Activated CD4-positive, alpha-beta T cell treated with anti-CD3 and anti-CD28 coated beads for 24 hours (primary cell): ENCODE measurements at places on chromosomes 2 and 18.

GRCh38 chr2:69376403-69376802, 10.6 kb downstream of the GFPT1 start:
- no peak for DNase-seq

- DNase-seq, result no peak
Observed at GRCh38 chr2:39523308-39524044, 86.4 kb upstream of the MAP4K3 start.

DNA sequence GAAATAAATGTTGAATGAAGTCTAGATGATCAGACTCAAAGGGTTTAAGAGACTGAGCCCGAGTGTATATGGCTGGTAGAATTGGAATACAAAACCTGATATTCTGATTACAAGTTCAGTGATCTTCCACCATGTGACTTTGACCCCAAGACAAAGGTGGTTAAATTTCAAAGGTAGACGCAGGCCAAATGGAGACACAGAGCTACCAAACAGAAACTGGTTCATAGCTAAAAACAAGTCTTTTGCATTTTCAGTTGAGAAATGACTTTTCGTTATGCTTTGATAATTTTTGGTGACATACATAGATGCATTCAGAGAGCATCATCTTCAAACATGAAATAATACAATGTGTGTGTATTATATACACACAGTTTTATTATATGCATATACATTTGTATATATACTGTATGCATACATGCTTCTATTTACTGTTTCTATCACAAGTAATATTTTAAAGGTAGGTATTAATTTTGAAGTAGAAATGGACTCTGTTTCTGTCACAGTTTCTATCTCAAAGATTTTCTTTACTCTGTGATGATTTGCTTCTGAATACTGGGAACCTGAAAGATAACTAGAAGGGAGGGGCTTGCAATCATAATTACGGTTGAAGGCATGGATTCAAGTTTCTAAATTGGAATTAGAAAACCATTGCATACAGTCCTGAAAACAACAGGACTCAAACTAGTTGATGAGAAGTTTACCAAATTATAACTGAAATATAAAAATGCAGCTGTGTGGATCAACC, 142.3 kb downstream of the ABCA12 start:
- no peak for DNase-seq

DNA sequence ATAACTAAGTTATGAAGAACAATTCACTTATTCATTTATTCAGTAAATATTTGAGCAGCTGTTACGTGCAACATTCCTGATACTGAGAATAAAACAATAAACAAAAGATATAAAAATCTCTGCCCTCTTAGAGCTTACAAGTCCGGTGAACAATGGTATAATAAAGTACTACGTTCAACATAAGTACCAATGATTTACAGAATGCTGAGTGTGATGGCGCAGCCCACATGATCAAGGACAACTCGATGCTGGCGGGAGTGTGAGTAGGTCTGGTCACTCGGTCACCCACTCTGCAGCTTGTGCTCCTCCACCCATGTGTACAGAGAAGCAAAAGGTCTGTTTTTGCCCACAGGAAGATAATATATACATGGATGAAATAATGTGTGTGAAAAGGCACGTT, 254.3 kb downstream of the BCL11A start:
- DNase-seq, result no peak

DNA sequence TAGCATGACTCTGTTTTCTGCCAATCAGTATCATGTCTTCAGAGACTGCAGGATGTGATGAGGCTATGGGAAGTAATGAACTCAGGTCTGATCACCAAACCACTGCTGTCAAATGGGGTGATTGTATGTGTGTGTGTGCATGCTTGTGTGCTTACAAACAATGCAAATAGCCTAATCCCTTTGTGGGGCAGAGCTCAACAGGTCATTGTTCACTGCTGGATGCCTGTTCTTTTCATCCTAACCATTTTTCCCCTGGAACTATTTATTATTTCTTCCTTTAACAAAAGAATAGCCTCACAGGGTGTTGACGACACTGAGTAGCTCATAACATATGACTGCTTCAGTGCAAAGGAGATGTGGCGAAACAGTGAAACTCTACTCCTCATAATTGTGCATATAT, 55.9 kb downstream of the NXPH2 start:
- DNase-seq, result no peak
